ENCODE measurements at places on chromosomes 16 and 17.

DNA sequence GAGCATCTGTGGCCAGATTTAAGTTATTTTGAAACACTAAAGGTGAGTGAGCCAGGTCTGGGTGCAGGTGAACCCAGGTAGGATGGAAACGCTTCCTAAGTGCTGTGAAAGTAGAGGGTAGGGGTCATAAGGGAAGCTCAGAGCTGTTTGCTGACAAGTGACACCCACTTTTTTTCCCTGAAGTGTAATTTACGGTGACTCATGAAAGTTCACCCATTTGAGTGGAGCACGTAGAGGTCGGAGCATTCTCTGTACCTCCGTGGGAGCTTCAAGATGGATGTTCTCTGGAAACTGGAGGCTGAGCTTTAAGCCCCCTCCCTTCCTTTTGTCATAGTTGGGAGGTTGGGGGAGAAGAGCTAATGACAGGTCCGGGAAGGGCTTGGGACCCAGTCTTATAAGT lies 44.3 kb downstream of the MPRIP start:
- no peak for DNase-seq

GRCh38 chr16:22770866-22771265 lies 43.1 kb upstream of the HS3ST2 start:
- no peak for DNase-seq

DNA sequence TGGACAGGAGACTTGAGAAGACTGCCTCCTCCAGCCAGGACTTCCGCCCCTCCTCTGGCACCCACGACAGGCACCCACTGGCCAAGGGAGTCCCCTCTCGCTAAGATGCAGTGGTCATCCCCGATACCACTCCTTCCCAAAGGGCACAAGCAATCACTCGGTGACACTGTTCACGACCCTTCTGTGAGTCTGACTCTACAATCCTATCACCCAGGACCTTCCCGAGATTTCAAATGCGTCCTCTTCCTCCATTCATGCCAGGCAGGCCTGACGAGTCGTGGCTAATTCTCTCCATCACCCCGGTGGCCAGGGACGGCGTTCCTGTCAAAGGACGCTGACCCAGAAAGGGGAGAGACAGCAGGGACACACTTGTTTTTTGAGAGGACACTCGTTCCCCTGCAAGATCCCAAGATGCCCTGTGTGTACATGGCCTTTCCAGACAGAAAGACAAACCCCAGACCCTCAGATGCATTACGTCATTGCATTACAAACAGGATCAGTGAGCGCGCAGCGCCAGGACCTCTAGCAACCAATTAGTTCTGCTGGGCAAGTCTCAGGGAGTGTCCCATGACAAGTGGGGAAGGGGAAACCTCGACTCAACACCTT lies 12.2 kb downstream of the FBXO31 start:
- no peak for DNase-seq

- no peak for DNase-seq
Measured at GRCh38 chr17:47808830-47809480, 12.6 kb downstream of the OSBPL7 start.

GRCh38 chr17:72336026-72336803 lies 215.4 kb downstream of the SOX9 start:
- DNase-seq: no peak

DNA sequence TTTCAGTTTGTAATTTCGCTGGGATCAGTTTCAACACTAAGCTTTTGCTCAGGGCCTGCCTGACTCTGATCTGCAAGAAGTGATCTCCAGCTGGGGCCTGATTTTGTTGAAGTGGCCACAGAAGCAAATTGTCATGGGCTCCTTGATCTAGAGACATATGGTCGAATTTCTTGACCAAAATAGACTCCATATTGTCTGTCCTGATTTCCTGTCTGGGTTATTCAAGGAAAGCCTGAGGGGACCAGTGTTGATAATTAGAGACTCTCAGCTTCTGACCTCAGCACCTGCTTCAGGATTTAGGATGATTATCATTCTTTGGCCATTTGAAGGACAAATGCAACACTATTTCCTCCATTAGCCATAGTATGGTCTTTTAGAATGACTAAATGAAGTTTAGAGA lies 48.9 kb upstream of the MSI2 start:
- DNase-seq: peak; percentile 74

GRCh38 chr16:77298418-77299360 lies 99.5 kb downstream of the SYCE1L start:
- no peak for DNase-seq

GRCh38 chr16:23690771-23691482 lies 12.2 kb downstream of the PLK1 start:
- no peak for DNase-seq

GRCh38 chr17:21177401-21177800 lies 36.6 kb downstream of the TMEM11 start:
- no peak for DNase-seq

GRCh38 chr16:4870138-4870671 lies 22.9 kb downstream of the UBN1 start:
- no peak for DNase-seq

- no peak for DNase-seq
Measured at GRCh38 chr16:22732400-22732799, 81.6 kb upstream of the HS3ST2 start.

GRCh38 chr16:59144841-59145240 lies 410.7 kb upstream of the GOT2 start:
- no peak for DNase-seq

- no peak for DNase-seq
Measured at GRCh38 chr16:31697744-31698125, 170.0 kb downstream of the AHSP start.

Data from NCI-H524 treated with DMSO at 0.1 percent for 48 hours (cell line).